Ammon's horn (tissue), 1 donor: ENCODE measurements at places on chromosomes 11 and 22.

DNA sequence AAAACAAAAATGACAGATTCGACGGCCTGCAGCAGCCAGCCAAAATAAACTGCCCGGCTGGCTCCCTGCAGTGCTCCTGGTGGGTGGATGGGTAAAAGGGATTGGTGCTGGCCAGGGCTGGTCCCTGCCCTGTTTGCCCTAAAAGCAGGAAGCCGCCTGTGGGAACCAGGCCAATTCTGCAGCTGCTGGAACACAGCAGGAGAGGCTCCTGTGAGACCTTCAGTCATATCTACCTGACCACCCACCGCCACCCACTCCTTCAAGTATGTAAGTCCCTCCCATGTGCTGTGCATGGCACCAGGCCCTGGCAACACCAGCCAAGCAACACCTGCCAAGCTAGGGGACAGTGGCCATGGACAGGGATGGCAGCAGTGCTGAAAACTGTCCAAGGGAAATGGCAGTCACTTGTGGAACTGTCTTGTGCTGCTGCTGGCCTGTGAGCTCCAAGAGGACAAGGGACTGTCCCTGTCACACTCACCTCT lies 48.7 kb upstream of the ARFGAP3 start:
- DNase-seq: no peak

- DNase-seq: no peak
Measured at GRCh38 chr11:103803062-103803461, 233.4 kb upstream of the DDI1 start.

- DNase-seq: no peak
Measured at GRCh38 chr22:32632512-32633315, 158.1 kb downstream of the FBXO7 start.

DNA sequence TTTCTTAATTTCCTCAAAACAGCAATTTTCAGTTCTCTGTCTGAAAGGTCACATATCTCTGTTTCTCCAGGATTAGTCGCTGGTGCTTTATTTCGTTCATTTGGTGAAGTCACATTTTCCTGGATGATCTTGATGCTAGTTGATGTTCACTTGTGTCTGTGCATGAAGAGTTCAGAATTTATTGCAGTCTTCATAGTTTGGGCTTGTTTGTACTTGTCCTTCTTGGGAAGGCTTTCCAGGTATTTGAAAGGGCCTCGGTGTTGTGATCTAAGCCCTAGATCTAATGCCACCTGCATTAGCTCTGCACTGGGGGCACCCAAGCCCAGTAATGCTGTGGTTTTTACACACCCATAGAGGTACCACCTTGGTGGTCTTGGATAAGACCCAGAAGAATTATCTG lies 228.9 kb downstream of the GUCY1A2 start:
- DNase-seq: no peak

DNA sequence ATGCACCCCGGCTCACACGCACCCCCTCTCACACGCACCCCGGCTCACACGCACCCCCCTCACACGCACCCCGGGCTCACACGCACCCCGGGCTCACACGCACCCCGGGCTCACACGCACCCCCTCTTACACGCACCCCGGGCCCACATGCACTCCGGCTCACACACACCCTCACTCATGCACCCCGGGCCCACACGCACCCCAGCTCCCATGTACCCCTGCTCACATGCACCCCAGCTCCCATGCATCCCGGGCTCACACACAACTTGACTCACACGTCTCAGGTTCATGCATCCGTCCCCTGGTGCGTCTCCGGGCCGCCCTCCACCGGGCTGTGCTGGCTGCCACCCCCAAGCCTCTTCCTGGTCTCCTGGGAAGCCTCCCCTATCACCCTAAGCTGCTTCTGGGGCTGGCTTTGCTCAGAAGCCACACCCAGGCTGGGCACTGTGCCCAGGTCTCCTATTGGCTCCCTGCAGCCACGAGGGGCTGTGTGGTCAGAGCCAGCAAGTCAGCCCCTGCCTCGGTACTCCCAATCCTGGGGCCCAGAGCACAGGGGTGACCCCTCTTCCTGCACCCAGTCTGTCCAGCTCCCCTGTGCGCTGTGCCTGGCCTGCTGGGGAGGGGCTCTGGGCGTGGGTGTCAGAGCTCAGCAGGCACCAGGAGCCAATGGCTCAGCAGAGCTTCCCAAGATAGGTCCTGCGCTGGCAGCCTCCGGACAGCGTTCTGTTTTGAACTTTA lies 16.9 kb downstream of the TSPAN4 start:
- peak; percentile 89 for DNase-seq

GRCh38 chr22:26444777-26445176 lies 15.7 kb downstream of the ASPHD2 start:
- DNase-seq: no peak

GRCh38 chr11:134410766-134411165 lies 1.3 kb downstream of the B3GAT1 start:
- DNase-seq: no peak
